ENCODE measurements at places on chromosomes 2 and 18.
A peak's percentile ranks its signal among the peaks of the same experiment; 100 is the strongest.

- DNase-seq, result no peak
These were observed 44.9 kb upstream of the LONRF2 start for GRCh38 chr2:100367163-100367562.

GRCh38 chr2:230938516-230939065 lies 13.5 kb upstream of the GPR55 start:
- no peak for DNase-seq

DNA sequence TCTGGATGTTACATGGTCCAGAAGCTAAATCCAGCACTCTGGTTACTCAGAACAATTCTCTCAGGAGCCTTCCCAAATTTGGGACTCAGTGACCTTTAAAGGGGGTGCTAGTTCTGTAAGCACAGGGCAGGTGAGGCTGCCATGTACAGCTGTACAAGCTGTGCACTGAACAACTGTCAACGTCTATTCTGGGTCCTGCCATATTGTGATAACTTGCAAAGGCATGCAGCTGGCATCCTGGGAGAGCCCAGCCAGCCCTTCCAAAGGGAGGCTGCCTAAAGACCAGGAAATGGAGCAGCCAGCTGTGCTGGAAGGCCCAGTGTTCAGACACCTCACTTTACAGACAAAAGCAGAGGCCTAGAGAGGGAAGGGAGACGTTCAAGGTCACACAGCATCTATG lies 204.8 kb downstream of the KLHL29 start:
- DNase-seq, result no peak

- no peak for DNase-seq
These were observed 843.7 kb downstream of the LRRTM4 start for GRCh38 chr2:76678383-76679024.

GRCh38 chr2:213627054-213627710 lies 342.9 kb downstream of the SPAG16 start:
- no peak for DNase-seq

GRCh38 chr2:158144914-158145625 lies 43.4 kb downstream of the UPP2 start:
- no peak for DNase-seq

GRCh38 chr2:12737738-12738485 lies 21.2 kb downstream of the TRIB2 start:
- DNase-seq, result no peak

- DNase-seq, result no peak
These were observed 13.6 kb upstream of the CREB1 start for GRCh38 chr2:207516206-207516605.

- DNase-seq, result no peak
These were observed 13.3 kb downstream of the COL4A3 start for GRCh38 chr2:227177592-227178336.

- no peak for DNase-seq
These were observed 1.0 kb downstream of the DARS1 start for GRCh38 chr2:135984199-135985017.

DNA sequence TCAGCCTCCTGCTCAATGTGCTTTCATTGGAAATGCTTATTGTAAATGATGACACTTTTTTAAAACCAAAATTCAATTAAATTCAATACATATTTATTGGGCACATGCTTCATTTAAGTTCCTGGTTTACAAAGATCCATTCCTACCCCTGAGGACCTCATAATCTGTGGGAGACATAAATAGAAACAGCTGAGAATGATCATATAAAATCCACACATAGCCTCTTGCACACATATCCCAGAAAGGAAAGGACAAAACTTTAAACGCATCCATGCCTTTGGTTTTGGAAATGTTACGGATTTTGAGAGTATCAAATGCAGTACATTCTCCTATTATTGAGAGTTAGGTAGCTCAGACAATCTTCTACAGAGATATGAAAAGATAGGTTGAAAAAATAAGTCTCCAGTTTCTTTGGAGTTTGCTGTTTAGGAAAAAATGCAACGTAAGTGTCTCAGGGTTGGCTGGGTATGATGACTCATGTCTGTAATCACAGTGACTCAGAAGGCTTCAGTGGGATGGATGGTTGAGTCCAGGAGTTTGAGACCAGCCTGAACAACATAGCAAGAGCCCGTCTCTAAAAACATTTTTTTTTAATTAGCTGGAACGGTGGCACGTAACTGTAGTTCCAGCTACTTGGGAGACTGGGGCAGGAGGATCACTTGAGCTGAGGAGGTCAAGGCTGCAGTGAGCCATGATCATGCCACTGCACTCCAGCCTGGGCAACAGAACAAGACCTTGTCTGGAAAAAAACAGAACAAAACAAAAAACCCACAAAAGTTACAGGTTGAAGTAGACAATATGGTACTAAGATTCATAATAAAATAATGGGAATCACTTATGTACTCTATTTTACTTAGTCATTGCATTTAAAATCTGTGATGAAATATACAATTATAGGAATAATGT lies 3.9 kb upstream of the PRELID3A start:
- no peak for DNase-seq

DNA sequence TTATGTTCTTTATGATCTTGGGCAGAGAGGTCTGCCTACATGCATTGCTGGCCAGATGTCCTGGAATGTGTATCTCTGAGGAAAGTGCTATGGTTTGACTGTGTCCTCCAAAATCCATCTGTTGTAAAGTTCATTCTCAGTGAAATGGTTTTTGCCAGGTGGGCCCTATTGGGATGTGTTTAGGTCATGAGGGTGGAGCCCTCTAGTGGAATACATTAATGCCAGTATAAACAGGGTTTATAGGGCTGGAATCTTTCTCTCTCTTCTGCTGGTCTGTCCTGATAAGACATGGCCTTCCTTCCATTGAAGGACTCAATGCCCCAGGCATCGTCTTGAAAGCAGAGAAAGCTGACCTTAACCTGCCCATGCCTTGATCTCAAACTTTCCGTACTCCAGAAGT lies 258.5 kb downstream of the RPIA start:
- DNase-seq, result no peak

DNA sequence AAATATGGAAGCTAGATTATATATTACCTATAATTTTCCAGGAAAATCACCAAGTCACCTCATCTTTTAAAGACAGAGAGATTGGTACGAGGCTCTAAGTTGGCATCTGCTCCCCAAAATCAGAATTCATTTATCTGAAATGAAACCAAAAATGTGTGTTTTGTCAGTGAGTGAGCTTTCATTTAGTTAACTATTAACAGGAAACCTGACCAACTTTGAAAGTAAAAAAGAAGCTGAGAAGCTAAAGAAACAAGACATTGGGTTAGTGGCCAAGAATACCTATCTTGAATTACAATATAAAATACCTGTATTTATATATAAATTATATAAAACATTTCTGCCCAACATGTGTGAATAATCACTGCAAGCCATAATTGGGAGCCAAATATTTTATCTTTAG lies 1.9 kb downstream of the MPPE1 start:
- DNase-seq, result no peak

- no peak for DNase-seq
These were observed 202.5 kb upstream of the EPAS1 start for GRCh38 chr2:46094689-46095088.

GRCh38 chr2:240238201-240238600 lies 97.7 kb upstream of the OTOS start:
- no peak for DNase-seq

GRCh38 chr2:240963065-240963867 lies 35.2 kb upstream of the SNED1 start:
- DNase-seq, result no peak

- DNase-seq, result no peak
These were observed 1.7 kb downstream of the MAPRE3 start for GRCh38 chr2:26971911-26972786.

- DNase-seq, result no peak
These were observed 24.1 kb upstream of the PLEKHM3 start for GRCh38 chr2:208049441-208049840.

- DNase-seq, result no peak
These were observed 74.4 kb upstream of the COPS8 start for GRCh38 chr2:237011206-237011795.

DNA sequence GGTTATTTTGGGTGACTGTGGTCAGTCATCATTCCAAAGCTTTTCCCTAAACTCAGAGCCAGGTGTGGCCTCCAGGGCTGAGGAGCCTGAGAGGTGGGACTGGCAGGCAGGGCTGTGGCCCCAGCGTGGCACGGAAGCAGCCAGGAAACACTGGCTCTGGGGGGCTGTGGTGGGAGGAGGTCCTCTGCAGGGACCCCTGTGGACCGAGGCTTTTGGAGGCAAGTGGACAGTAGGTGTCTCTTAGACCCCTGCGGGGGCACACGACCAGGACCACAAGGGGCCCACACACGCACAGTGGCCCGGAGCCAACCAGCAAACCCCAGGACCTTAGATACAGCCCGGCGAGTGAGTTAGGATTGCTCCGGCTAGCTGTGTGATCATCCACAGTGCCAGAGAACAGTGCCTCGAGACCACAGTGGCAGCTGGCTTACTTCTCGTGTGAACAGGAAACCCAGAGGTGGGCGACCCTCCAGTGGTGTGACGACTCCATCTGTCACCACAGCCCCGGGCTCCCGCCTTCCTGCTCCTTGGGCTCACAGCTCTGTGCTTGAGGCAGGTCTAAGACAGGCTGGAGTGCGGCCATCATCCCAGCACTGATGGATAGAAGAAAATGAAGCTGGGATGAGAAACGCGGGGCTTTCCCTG lies 1.6 kb upstream of the RTP5 start:
- peak; percentile 92 for DNase-seq

DNA sequence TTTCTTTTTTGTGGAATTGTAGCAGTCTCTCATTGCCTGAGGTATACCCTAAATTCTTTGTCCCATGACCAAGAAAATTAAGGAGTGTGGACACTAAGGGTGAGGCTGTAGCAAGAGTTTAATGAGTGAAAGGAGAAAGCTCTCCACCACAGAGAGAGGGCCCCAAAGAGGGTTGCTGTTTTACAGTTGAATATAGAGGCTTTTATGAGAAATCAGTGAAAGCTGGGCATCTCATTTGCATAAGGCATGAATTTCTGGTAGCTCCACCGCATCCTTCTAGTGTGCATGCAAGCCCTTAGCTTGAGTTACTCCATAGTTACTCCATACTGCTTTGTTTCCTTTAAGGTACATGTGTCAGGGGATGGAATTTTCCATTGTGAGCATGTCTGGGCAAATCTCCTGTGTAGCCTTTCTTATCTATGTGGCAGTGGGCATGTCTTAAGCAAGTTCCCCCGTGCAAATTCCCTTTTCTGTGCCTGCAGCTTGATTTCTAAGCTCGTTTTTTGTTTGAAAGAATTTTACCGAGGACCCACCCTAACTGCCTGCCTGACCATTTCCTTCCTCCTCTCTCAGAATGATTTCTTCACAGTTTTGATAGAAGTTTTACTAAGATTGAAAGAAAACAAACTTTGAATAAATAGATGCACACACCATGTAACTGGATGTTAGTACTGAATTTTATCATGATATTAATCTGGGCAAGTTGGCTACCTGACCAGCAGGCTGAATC lies 218.9 kb downstream of the PARD3B start:
- no peak for DNase-seq

- no peak for DNase-seq
These were observed 28.4 kb downstream of the ARHGEF4 start for GRCh38 chr2:130864830-130865800.

GRCh38 chr2:62404913-62405312 lies 101.1 kb downstream of the TMEM17 start:
- DNase-seq, result no peak

DNA sequence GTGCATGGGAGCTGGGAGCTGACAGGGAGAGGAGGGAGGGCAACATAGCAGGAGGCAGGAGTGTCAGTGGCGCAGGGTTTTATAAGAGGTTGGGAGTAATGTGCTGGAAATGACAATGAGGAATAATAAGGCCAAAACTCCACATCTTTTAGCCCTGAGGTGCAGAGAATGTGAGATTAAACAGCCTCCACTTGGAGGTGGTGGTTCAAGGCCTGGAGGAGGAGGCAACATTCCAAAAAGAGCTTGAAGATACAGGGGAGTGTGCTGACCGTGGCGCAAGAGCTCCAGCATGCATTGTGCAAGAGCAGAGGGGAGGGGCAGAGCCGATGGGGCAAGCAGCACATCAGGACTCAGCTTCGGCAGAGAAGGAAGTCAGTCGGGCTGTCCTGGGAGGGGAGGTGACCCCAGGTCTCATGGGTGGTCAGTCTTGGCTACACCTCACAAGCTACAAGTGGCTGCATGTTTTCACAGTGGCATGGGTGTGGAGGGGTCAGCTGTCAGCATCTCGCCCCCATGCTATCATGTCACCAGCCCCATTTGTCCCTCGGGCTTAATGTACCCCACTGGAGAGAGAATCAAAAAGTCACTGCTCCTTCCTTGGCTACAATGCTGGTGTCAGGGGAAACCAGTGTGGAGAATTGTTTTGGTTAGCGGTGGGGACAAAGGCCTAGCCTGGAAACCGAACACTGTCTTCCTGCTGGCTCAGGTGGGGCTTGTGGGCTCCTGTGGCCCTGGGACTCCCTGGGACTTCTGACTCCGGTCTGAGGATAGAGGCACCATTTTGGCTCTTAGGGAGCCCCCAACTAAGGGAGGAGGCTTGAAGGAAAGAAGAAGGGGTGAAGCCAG lies 208.0 kb downstream of the ZFP36L2 start:
- no peak for DNase-seq

- no peak for DNase-seq
These were observed 169.2 kb downstream of the ZFP36L2 start for GRCh38 chr2:43057026-43057741.

GRCh38 chr2:191218292-191218898 lies 26.8 kb upstream of the MYO1B start:
- peak; percentile 85 for DNase-seq

GRCh38 chr18:62999392-62999791 lies 284.1 kb downstream of the PHLPP1 start:
- no peak for DNase-seq

DNA sequence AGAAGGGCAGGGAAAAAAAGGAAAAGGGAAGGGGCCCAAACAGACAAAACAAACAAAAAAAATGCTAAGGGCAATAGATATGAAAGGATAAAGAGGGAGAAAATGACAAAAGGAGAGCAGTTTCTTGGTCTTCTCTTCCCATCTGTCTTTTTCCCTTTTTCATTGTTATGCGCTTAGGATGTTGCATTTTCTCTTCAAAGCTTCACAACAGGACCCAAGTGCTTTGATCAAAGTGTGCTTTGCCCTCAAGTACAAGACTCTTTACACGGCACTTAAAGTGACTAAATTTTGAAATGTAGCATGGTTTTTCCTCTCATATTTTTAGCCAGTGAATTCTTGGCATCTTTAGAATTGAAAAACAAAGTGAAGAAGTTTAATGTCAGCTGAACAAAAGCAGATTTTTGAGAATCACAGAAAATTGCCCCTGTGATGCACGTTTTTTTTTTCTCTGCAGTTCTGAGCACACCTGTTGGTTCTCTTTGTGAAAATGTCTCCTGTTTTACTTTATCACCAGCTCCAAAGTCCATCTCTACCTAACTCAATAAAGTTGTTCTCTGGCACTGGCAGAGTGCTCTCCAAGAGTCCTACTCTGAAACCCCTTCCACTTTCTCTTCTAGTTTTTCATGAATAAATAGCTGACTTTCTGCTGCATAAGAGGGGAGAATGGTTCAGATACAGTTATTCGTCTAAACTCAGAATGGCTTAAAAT lies 126.6 kb downstream of the KCNH7 start:
- no peak for DNase-seq

GRCh38 chr2:170152421-170152820 lies 25.5 kb upstream of the MYO3B start:
- DNase-seq, result no peak

Measured in activated CD8-positive, alpha-beta T cell treated with anti-CD3 and anti-CD28 coated beads for 36 hours (primary cell).